ENCODE measurements at places on chromosomes 1 and 21.

- no peak for DNase-seq
Observed at GRCh38 chr1:94098585-94099111, 22.3 kb downstream of the ABCA4 start.

DNA sequence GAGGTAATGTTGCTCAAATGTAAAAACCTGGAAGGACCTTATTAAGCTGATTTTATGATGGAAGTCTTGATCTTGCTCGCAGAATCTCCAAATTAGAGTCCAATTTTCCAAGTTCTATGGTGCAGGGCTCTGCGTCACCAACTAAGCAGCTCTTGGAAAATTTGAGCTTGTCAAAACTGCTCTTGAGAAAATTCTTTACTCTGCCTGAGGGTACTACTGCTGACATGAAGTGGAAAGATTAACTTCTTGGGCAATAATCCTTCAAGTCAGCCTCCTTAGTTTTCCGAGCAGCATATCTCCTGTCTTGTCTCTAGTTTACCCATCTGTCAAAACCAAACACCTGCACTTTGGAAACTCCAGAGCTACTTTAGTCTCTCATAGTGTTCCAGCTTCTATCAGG is 293.7 kb downstream of the KCTD3 start:
- no peak for DNase-seq

GRCh38 chr1:79599257-79599656 is 592.7 kb upstream of the ADGRL4 start:
- no peak for DNase-seq

- no peak for DNase-seq
Observed at GRCh38 chr1:92711473-92712165, 73.3 kb downstream of the EVI5 start.

- no peak for DNase-seq
Observed at GRCh38 chr1:69920426-69920825, 285.0 kb downstream of the LRRC40 start.

DNA sequence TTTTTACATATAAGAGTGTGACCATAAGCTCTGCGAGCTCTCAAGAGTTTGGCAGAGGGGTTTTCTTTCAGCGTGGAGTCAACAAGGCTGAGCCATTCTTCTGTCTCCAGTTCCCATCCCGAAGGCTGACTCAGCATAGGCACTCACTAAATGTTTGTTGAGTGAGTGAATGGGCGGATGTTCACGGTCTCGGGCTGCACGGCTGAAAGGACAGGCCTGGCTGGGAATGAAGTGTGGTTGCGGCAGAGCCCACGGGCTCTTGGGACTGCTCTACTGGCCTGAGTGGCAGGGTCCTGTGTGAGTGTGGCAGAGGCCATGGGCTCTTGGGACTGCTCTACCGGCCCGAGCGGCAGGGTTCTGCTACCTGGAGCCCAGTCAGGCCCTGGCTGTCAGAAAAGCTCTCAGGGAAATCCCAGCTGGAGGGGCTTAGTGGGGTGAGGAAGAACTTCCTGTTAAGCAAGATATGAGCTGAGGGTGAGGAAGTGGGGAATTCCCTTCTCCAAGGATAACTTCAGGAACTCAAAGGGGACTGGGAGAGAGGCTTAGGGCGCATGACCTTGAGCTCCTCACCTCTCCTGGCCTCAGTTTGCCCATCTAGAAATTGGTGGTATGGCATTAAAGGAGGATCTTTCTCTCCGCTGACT is 56.6 kb upstream of the C1orf174 start:
- DNase-seq, result no peak

- DNase-seq, result no peak
Observed at GRCh38 chr1:232108598-232108997, 482.0 kb downstream of the DISC1 start.

GRCh38 chr21:33655588-33656221 is 13.4 kb downstream of the ITSN1 start:
- no peak for DNase-seq

GRCh38 chr1:17204546-17205440 is at the start of gene PADI1:
TSS of gene PADI1 (plus strand) at chr1:17205128. CDS start at chr1:17205218, 90 bp downstream.
- DNase-seq, result no peak

GRCh38 chr21:36260802-36261201 is 59.2 kb upstream of the MORC3 start:
- no peak for DNase-seq

GRCh38 chr21:33976082-33977016 is 60.7 kb upstream of the ATP5PO start:
- DNase-seq, result no peak

- no peak for DNase-seq
Observed at GRCh38 chr21:44089001-44089911, 17.9 kb upstream of the PWP2 start.

- DNase-seq, result no peak
Observed at GRCh38 chr1:115320377-115320776, 17.7 kb downstream of the NGF start.

- DNase-seq, result no peak
Observed at GRCh38 chr1:34025675-34026074, 139.4 kb downstream of the CSMD2 start.

DNA sequence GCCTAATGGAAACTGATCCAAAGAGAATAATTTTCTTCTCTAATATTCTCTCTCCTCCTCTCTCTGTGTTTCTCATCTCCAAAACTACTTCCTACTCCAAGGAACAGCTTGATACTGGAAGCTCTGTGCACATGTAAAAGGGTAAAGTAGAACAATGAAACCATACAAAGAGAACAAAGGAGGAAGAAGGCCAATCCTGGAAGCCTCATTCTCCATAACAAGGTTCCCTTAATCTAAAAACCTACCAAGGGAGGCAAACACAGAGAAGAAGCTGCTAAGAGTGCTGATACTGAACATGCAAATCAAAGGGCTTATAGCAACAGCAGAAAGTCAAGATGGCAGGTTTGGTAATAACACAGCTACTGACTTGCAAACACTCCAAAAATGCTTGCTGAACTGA is 44.4 kb downstream of the SIPA1L2 start:
- no peak for DNase-seq

DNA sequence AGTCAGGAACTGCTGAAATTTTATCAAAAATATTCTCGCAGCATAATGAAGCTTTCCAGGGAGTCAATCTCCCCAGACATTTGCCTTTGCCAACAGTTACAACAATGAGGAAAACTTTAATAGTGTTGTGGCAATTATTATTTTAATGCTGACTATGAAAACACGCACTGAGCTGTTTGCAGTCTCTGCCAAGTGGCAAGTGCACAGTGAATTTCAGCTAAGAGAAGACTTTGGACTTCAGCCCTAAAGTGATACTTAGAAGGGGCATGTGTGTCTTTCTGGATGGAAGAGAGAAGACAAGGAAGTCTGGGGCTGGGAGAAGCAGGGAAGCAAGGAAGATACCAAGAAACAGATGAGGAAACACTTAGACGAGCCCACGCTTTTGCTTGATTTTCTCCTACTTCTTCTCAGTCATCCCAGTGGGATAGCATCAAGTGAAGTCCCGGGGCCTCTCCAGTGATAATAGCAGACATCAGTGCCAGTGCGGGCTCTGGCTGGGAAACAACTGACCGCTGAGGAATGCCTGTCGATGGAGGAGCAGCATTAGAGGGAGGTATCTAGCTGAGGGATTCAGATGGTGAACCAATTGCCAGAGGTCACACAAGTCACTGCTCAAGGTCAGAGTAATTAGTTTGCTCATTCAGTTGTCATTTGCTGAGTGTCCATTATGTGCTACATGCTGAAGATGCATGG is 196.3 kb downstream of the TTLL7 start:
- no peak for DNase-seq

GRCh38 chr21:35217504-35218060 is 168.5 kb upstream of the RUNX1 start:
- no peak for DNase-seq

GRCh38 chr21:15212206-15212605 is 147.4 kb upstream of the NRIP1 start:
- no peak for DNase-seq

GRCh38 chr1:83762416-83762815 is 236.5 kb downstream of the TTLL7 start:
- DNase-seq, result no peak

GRCh38 chr1:60848583-60849188 is 233.7 kb upstream of the NFIA start:
- no peak for DNase-seq

GRCh38 chr1:197391303-197392226 is 123.5 kb downstream of the CRB1 start:
- DNase-seq, result no peak

DNA sequence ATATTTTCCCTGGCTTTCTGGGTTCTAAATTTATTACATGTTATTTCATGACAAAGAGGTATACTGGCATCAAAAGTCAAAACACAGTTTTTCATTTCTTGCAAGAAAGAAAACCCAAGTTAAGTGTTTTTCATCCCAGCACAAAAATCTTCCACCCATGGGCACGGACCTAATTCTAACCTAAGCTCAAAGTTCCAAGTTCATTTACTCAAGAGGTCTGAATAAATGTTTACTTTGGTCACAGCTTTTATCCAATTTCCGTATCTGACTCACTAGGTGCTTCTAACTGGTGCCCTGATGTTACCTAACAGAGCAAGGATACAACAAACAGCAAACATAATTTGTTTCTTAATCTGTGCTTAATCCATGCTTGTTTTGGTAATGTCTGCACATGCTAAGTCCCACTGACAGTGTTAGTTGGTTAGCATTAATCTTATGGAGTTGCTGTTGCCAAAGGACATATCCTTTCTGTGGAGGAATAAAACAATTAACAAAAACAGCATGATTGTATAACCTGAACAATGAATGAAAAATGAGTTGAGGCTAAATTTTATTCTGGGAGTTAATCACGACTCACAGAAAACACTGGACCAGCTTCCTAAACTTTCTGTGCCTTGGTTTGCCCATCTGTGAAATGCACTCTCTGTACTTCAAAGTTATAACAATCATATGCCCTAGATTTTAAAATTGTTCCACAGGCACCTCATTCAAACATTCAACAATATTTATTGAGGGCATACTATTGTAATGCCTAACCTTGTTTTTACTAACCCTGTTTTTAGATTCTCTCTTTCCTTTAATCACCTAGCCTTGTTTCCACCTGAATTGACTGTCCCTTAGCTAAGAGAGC is 4.2 kb upstream of the CHD1L start:
- DNase-seq, result no peak

DNA sequence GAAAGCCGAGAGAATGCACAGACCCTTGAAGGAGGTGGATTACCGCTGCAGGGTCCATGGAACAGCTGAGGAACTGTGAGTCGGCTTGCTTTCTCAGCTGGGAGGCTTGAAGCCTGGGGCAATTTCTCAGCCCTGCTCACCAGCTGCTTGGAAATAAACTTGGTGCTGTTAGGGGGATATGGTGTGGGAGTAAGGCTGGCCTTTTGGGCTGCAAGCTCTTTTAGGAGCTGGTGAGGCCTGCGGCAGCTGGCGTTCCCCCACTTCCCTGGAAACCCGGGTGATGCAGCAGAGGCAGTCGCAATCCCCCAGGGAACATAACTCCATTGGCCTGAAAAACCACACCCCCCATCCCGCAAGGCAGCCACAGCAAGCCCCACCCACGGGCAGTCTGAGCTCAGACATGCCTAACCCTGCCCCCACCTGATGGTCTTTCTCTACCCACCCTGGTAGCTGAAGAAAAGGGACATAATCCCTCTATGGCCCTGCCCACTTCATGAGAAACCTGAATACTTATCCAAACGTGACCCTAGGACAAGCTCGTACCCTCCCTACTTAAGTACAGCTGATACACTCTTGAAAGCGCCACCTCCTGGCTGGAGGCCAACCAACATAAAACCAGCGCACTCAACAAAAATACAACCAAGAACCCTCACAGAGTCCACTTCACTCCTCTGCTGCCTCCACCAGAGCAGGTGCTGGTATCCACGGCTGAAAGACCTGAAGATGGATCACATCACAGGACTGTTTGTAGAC is 1995.8 kb downstream of the NCAM2 start:
- peak; percentile 36 for DNase-seq

GRCh38 chr1:161827786-161828185 is 61.7 kb downstream of the ATF6 start:
- DNase-seq, result no peak

DNA sequence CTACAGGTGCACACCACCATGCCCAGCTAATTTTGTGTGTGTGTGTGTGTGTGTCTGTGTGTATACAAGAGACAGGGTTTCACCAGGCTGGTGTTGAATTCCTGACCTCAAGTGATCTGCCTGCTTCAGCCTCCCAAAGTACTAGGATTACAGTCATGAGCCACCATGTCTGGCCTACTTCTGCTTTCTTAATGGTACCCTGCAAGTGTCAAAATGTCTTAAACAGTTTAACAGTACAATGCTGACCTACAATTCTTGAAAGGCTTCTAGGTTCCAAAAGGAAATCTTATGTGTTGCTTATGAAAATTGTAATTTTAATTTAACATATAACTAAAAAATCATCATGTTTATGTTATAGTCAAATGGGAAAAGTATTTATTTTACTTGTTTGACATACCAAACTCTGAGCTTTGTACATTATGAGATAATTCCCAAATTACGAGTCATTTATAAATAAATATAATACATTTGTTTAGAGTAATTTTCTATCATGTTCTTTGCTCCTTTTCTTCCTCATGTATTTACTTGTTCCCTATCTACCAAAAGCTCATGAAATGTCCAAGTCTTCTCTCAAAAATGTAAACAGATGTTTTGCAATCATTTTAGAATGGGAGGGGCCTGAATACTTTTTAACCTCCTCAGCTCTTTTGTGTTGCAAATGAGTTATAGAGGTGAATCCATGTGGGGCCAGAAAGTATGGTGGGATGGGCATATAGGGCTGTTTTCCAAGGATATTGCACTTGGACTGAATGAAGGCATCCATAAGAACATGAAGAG is 8.4 kb upstream of the VCAM1 start:
- DNase-seq, result no peak

DNA sequence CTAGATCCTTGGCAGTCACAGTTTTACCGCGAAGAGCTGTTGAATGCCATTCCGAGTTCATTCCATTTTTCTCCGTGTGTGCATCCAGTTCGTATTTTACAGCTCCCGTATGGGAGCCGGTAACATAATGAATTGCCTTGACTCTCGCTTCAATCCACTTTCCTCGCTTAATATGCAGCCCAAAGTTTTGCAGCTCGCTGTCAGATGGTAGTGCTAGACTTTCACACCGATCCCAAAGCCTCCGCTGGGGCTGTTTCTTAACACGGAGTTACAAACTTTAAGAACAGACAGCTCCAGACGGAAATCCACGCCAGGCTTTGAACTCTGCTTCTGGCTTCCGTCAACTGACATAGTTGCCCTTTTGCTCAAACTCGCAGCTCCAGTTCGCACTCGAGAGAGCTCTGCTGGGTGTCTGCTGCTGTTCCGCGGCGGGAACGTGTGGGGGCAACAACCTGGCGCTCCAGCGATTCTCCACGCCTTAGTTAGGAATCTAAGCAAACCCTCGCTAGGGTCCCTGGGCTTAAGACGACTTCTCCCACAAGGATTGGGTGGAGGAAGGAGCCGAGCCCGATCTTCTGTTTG is 3.5 kb upstream of the ARID1A start:
- DNase-seq, result peak; percentile 76

Measured in upper lobe of left lung (tissue), 6 donors.